Activated naive CD4-positive, alpha-beta T cell treated with Interleukin-2 at 50 U/mL for 16 hours (primary cell): ENCODE measurements at places on chromosomes 7 and 10.

GRCh38 chr10:16341637-16342036 lies 95.2 kb upstream of the PTER start:
- no peak for DNase-seq

GRCh38 chr10:77060913-77061312 lies 576.7 kb downstream of the KCNMA1 start:
- DNase-seq, result no peak

- no peak for DNase-seq
These were observed 47.2 kb downstream of the FAM107B start for GRCh38 chr10:14727465-14727864.

DNA sequence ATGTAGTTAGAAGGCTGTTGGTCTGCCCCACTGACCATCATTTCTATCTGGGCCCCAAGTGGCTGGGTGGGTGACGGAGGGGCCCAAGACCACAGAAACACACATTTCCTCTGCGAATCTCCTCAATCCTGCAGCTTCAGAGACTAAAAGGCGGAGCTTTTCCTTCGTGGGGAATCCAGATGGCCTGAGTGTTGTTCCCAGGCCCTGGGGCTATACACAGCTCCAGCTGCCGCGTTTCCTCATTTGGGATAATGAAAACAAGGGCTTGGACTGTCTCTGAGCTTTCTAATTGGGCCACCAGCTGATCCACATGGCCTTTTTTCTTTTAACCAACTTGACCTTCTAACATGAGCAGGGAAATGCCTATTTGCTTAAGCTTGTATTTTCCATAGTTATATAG lies 339.9 kb downstream of the CXCL12 start:
- DNase-seq, result no peak

DNA sequence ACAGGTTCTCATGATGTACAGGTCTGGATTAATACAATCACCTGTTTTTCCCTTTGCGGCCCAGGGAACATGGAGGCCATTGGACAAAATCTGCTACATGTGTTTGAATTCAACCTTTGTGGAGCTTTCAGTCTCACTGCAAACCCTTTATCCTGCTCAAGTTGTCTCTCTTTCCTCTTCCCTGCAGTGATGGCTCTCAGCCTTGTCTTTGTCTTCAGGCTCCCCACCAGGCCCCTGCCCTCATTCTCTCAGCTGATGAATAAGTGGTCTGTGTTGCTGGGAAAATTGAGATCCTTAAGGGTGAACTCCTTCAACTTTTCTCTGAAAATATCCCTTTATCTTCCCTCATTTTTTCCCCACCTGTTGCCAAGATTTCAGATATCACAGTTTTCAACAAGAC lies 791.2 kb downstream of the GRID1 start:
- no peak for DNase-seq

- no peak for DNase-seq
These were observed 19.8 kb downstream of the OR2F1 start for GRCh38 chr7:143974459-143974858.

DNA sequence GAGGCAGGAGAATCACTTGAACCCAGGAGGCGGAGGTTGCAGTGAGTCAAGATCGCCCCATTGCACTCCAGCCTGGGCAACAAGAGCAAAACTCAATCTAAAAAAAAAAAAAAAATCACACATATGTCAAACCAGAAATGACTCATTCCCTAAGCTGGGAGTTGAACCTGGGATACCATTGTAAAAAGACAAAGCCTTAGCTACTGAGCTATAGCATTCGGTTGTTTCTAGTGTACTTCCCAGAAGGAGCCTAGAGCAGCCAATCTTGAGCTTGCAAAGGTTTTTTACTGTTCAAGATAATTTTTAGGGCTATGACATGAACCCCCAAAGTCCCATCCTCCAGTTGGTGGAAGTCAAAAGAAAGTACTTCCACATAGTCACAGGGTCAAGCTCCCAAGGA lies 87.9 kb downstream of the ZNF467 start:
- no peak for DNase-seq

GRCh38 chr7:28509251-28510025 lies 97.1 kb downstream of the CREB5 start:
- DNase-seq, result no peak

- no peak for DNase-seq
These were observed 17.0 kb downstream of the KRIT1 start for GRCh38 chr7:92228742-92229141.

DNA sequence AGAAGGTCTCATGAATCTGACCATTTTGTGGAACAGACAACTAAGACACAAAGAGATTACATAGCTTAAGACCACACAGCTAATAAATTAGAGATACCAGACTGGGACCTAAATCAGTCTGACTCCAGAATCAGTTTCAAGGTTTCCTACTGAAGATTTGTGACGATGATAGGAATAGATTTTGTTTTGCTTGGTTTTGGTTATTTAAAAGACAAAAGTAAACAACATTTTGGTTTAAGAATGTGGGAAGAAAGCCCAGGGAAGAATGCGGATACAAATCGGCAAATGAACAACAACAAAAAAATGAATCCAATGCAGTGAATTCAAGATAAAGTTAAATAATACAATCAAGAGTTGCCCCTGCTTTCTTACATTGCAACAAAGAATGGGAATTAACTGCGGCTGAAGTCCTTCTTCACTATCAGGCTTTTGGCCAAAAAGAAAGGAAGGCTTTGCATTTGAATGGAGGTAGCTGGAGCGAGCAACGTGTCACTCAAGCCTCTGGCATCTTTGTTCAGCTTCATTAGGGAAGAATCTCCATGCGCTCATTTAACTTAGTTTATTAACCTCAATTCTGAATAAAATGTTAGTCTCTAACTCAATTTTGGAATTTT lies 210.8 kb downstream of the ADAM12 start:
- no peak for DNase-seq

GRCh38 chr7:14507617-14508016 lies 394.9 kb downstream of the DGKB start:
- no peak for DNase-seq

GRCh38 chr7:132508724-132509353 lies 67.4 kb downstream of the PLXNA4 start:
- no peak for DNase-seq

GRCh38 chr7:138575897-138576428 lies 115.9 kb downstream of the TRIM24 start:
- DNase-seq, result no peak

GRCh38 chr10:118725886-118726500 lies 28.8 kb downstream of the CACUL1 start:
- no peak for DNase-seq

- no peak for DNase-seq
These were observed 90.4 kb downstream of the ZMIZ1 start for GRCh38 chr10:79159141-79159651.

GRCh38 chr10:36388166-36388565 lies 737.2 kb upstream of the ANKRD30A start:
- no peak for DNase-seq

- no peak for DNase-seq
These were observed 9.1 kb downstream of the PON2 start for GRCh38 chr7:95425694-95426093.

GRCh38 chr7:132475037-132475668 lies 101.1 kb downstream of the PLXNA4 start:
- DNase-seq, result no peak

GRCh38 chr7:2523941-2524807 lies 4.6 kb downstream of the LFNG start:
- DNase-seq, result no peak

DNA sequence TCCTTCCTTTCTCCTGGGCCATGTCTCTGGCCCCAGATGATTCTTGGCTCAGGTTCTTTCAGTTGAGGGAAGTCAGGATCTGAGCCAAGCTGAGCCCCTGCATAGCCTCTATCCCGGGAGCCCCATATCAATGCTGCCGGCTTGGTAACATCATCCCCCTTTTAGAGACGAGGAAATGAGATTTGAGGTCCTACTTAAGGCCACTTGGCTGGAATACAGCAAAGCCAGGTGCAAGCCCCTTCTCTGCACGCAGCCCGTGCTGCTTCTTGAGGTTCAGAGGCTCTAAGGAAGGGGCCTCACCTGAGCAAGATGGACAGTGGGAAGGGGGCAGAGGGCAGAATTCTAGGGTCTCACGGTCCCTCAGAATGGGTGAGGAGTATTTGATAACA lies 2.4 kb upstream of the IRF5 start:
- no peak for DNase-seq
